ENCODE measurements at places on chromosomes 6 and 20.

DNA sequence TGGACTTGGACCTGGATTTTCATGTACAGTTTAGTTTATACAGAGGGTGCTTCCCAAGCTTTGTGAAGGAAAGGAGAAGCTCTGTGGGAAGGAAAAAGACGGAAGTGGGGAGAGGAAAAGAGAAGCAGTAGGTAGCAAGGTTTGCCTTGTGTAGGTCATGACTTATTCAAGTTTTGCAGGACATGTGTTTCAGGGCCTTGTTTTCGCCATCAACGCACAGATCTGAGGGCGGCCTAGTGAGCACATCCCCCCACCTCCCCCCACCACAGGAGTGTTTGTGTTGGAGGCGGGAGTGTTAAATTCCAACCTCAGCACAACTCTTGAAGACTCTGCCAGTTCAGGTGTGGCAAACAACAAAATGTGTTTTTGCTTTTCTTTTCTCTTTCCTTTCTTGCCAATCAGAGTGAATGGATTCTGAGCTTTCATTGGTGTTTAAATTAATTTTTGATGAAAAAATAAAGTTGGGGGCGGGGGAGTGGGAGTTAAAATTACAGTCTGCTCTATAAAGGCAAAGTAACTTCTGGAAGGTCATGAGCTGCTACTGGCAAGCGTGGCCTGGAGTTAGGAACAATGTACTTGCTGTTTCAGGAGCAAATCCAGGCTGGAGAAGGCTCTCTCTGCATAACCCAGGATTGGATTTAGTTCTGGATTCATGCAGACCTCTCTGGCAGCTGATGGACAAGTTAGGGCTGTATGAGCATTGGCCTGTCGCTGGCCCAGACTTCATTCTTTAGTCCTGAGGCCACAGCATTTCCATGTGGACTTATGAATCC, 338.5 kb downstream of the CD83 start:
- no peak for DNase-seq

- DNase-seq = no peak
Observed at GRCh38 chr6:4316867-4317400, 181.6 kb upstream of the ECI2 start.

GRCh38 chr6:46648869-46649492, 3.6 kb downstream of the CYP39A1 start:
- no peak for DNase-seq

- DNase-seq = no peak
Observed at GRCh38 chr20:23435626-23436539, 3.6 kb upstream of the CSTL1 start.

- DNase-seq = no peak
Observed at GRCh38 chr6:67411036-67411435, 1224.0 kb upstream of the ADGRB3 start.

GRCh38 chr6:80531681-80532619, 425.5 kb downstream of the BCKDHB start:
- no peak for DNase-seq

DNA sequence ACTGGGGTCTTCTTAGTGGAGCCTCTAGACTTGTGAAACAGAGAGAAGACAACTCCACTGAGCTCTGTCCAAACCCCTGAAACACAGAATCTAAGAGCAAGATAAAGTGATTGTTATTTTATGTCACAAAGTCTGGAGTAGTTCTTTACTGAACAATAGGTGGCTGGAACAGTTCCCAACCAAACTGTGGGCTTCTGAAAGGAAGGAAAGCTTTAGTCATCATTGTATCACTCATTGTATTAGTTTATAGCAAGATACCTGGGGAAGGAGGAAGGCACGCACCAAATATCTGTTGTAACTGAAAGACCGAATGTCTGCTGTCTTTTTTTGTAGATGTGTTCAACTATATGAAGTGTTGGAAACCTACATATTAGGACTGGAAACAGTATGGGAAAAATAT, 284.9 kb upstream of the TBX18 start:
- DNase-seq = no peak

GRCh38 chr20:60627751-60628565, 624.1 kb upstream of the CDH4 start:
- DNase-seq = no peak

DNA sequence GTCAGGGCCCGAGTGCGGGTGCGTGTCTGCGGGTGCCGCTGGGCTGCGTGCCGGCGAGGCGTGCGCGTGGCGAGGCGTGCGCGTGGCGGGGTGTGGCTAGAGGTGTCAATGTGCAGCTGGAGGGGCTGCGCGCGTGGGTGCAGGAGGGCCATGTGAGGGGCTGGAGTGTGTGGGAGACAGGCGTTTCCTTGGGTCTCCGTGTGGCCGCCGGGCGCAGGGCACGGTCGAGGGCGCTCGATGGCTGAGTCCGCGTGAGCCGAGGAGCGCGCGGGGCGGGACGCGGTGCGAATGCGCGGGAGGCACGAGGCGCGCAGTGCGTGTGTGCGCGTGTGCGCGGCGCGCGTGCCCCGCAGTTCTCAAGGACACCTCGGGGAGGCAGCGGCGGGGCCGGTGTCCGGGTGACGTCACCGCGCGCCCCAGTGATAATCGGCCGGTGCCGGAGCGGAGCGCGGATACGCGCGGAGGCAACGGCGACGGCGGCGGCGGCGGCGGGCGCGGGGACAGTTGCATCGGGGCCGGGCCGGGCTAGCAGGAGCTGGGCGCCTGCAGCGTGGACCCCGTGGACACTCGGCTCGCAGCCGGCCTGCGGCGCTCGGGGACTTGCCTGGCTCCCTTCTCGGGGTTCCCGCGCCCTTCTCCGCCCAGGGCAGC, 38.7 kb downstream of the YTHDF1 start:
- DNase-seq = peak; percentile 47

GRCh38 chr6:138105880-138106664, 1.1 kb downstream of the PERP start:
- no peak for DNase-seq

- no peak for DNase-seq
Observed at GRCh38 chr6:147046141-147046877, 157.9 kb upstream of the STXBP5 start.

DNA sequence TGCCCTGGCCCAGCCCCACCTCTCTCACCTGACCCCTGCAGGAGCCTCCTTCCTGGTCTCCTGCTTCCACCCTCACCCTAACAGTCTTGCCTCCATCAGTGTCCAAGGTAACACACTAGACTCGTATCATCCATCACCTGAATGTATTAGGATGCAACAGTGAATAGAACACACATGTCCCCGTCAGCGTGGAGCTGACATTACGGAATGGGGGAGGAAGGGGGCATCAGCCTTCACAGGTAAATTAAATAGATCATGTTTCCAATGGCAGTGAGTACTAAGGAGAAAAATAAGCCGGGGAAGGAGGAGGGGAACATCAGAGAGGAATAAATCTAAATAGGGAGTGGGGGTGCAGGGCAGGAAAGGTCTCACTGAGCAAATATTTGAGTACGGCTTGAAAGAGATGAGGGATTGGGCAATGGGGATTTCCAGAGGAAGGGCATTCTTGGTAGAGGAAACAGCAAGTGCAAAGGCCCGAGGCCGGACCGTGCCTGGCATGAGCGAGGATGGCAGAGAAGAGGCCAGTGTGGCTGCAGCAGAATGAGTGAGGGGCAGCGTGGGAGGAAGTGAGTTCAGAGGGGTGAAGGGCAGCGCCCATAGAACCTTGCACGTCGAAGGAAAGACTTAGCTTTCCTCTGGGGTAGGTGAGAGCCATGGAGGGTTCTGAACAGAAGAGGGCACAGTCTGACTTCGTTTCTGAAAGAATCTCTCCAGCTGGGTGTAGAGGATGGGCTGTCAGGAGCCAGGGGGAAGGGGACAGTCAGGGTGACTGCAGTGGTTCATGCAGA, 110.1 kb upstream of the PTPN1 start:
- DNase-seq = no peak

- DNase-seq = peak; percentile 25
Observed at GRCh38 chr6:41966961-41967311, 25.3 kb upstream of the CCND3 start.

DNA sequence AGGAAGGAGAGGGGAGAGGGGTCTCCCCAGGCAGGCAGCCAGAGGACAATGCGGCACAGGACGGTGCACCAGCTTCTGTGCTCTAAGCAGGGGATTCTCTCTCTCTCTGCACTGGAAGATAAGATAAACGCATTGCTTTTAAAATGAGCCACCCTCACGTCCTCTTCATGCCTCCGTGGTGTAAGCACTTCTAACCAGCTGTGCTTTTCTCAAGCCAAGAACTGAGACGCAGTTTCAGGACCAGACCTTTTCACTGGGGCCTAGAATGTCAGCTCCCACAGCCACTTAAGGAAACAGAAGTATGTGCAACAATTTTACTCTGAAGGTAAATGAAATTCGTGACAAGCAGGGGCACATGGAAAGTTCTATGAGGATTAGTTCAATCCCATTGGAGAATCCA, 82.4 kb downstream of the PSMB1 start:
- DNase-seq = no peak

DNA sequence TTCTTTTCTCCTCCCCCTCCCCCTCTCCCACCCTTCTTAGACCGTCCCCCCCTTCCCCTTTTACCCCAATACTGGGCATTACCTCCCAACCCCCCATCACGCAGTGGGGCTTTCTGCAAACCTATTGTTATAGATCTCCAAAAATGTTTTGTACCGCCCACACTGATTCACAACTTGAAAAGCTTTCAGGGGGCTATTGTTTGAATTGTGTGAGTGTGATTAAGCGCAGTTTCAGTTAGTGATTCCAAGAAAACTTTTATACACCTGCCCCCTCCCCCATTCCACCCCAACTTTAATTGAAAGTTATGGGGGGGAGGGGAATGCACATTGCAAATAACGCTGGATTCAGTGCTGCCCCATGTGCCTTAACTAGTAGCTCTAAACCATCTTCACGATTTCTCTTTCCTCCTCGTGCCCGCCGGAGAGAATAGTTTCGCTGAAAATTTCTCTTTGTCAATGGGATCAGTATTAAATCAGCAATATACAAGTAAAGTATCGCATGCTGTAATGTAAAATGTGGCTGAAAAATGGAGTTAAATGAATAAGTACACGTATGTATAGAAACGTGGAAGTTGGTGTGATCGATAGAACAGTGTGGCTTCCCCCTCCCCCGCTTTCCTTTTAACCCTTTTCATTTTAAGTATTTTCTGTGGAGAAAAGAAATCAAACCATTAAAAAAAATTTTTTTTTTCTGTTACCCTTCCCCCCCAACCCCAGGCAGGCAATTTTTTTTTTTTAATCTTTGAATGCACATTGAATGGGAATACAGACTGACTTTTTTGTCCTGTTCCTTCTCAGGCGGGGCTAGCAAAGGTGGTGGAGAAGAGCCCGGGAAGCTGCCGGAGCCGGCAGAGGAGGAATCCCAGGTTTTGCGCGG, 632 bp downstream of the LIN28B start:
- DNase-seq = no peak
